Activated T-helper 1 cell treated with anti-CD3 and anti-CD28 coated beads, Interleukin-12 subunit alpha, Interleukin-12 subunit beta, Interleukin-2, Interleukin-4 antibody, amounts not matched to agents 30 ng/mL and 10 ng/mL and 1 ng/mL, durations not matched to agents 14 hours and 24 hours and 36 hours (primary cell): ENCODE measurements at places on chromosomes 1 and 21.

- peaks cover 5% of the 10 kb centered on the region for H3K27me3 ChIP-seq
- H3K27ac ChIP-seq, result no peak overlapping the region
- no peak for DNase-seq
- H3K4me3 ChIP-seq, result no peak overlapping the region
- no peaks in the 10 kb centered on the region for H3K36me3 ChIP-seq
- no peaks in the 10 kb centered on the region for H3K4me1 ChIP-seq
Observed at GRCh38 chr1:94661431-94661932, 119.9 kb upstream of the F3 start.

GRCh38 chr1:213615226-213615916, 372.4 kb upstream of the PROX1 start:
- H3K36me3 ChIP-seq, result no peaks in the 10 kb centered on the region
- H3K4me1 ChIP-seq, result no peaks in the 10 kb centered on the region
- H3K27me3 ChIP-seq, result peaks cover 29% of the 10 kb centered on the region
- no peak for DNase-seq
- no peak overlapping the region for H3K4me3 ChIP-seq

DNA sequence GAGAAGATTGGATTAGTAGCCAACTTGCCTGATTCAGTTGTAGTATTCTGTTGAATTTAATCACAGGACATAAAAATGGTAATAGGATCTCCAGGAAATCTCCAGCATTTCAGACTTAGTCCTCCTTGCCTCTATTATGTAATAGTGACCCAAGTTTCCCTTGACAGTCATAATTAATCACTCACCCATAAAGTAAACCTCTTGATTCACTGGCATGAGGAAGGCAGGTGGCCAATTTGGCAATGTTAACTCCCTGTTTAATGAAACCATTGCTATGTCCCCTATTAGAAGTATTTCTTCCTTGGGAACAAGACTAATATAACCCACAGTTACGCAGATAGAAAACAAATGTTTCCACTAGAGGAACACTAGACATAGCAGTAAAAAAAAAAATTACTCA, 604.8 kb upstream of the CXADR start:
- no peak overlapping the region for H3K27ac ChIP-seq
- no peaks in the 10 kb centered on the region for H3K4me1 ChIP-seq
- no peak for DNase-seq
- no peak overlapping the region for H3K4me3 ChIP-seq
- no peaks in the 10 kb centered on the region for H3K27me3 ChIP-seq

- H3K4me3 ChIP-seq, result peak overlapping the region; percentile 62
- peaks cover 90% of the 10 kb centered on the region for H3K4me1 ChIP-seq
- peaks cover 2% of the 10 kb centered on the region for H3K36me3 ChIP-seq
- peak; percentile 73 for DNase-seq
- H3K27ac ChIP-seq, result peak overlapping the region; percentile 88
Observed at GRCh38 chr1:66282343-66282852, 251.6 kb upstream of the SGIP1 start.

GRCh38 chr1:219564109-219564508, 48.8 kb downstream of the ZC3H11B start:
- no peak overlapping the region for H3K27ac ChIP-seq
- H3K36me3 ChIP-seq, result no peaks in the 10 kb centered on the region
- DNase-seq, result no peak
- H3K4me1 ChIP-seq, result no peaks in the 10 kb centered on the region

DNA sequence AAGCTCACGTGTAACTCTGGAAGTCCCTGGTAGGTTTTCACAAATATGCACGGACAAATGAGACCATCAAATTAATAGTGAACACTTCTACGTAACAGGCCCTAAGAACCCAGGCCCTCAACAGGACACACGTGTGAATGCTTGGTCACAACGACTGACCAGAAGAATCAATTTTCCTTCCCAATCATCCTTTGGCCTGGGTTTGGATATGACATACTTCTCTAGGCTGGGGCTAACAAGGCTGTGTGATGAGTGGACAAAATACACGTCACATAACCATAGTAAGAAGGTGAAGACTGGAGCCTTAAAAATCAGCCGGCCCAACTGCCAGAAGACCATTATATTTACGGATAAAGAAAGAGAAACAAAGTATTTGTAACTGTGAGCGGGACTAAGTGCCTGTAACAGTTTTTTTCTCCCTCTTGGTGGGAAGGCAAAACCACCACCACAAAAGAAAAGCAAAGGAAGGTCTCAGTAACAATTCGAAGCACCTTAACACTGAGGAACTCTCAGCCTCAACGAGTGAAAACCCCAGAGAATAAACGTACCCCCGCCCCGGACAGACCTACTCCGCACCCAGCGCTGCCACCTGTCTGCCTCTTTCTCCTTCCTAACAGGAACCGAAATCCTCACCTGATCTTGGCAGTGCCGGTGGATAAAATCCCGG, 450 bp downstream of the SDE2 start:
- no peak for DNase-seq
- H3K4me3 ChIP-seq, result peak overlapping the region; percentile 100
- peak overlapping the region; percentile 100 for H3K27ac ChIP-seq
- H3K27me3 ChIP-seq, result no peaks in the 10 kb centered on the region
- H3K36me3 ChIP-seq, result peaks cover 25% of the 10 kb centered on the region

GRCh38 chr1:233012021-233012420, 61.6 kb downstream of the NTPCR start:
- H3K4me3 ChIP-seq, result no peak overlapping the region
- H3K36me3 ChIP-seq, result peaks cover 42% of the 10 kb centered on the region
- no peak overlapping the region for H3K27ac ChIP-seq
- no peak for DNase-seq
- H3K4me1 ChIP-seq, result peaks cover 11% of the 10 kb centered on the region

DNA sequence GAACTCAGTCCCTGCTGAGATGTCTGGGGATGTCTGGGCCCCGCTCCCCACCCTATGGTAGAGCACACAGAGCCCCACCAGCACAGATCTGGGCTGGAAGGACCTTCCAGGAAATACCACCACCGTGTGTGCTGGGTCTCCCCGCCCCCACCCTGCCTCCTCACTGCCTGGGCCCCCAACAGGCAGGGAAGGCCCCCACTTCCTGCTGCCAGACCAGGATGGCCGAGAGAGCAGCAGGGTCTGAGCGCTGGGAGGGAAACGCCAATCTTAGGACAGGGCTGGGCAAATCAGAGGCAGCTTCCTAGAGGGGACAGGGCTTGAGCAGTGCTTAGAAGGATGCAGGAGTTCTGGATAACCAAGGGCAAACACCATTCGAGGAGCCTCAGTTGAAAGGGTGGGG, 11.9 kb downstream of the ADGRB2 start:
- H3K27me3 ChIP-seq, result peaks cover 16% of the 10 kb centered on the region
- H3K4me3 ChIP-seq, result no peak overlapping the region
- H3K36me3 ChIP-seq, result no peaks in the 10 kb centered on the region
- H3K4me1 ChIP-seq, result peaks cover 20% of the 10 kb centered on the region
- H3K27ac ChIP-seq, result no peak overlapping the region
- no peak for DNase-seq

DNA sequence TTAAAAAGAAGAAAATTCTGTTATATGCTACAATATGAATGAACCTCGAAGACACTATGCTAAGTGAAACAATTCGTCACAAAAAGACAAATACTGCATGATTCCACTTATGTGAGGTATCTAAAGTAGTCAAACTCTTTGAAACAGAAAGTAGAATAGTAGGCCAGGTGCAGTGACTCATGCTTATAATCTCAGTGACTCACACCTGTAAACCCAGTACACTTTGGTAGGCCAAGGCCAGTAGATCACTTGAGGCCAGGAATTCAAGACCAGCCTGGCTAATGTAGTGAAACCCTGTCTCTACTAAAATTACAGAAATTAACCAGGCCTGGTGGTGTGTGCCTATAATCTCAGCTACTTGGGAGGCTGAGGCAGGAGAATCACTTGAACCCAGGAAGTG, 25.7 kb downstream of the EPHA10 start:
- H3K36me3 ChIP-seq, result peaks cover 2% of the 10 kb centered on the region
- no peak for DNase-seq
- no peak overlapping the region for H3K27ac ChIP-seq
- peaks cover 20% of the 10 kb centered on the region for H3K27me3 ChIP-seq
- H3K4me3 ChIP-seq, result no peak overlapping the region

DNA sequence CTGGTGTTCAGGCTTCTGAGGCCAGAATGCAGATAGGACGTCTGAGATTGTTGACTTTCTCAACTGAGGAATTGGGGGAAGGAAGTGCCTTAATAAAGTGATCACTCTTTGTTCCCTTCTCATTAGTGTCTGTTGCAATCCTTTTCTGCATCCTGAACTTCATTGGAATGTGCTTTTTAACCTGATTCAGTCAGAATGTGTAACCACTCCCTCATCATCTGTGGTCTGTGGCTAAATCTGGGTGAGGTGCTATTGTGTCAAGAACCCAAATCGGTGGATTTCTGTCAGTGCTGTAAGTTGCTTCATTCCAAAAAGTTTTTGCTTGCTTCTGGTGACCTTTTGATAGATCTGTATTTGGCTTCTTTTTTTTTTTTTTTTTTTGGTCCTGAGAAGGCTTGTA, 38.2 kb downstream of the ARID1A start:
- no peaks in the 10 kb centered on the region for H3K27me3 ChIP-seq
- DNase-seq, result peak; percentile 24
- H3K27ac ChIP-seq, result peak overlapping the region; percentile 71

GRCh38 chr1:244456586-244456985, 4.5 kb upstream of the CATSPERE start:
- H3K4me1 ChIP-seq, result peaks cover 22% of the 10 kb centered on the region
- DNase-seq, result no peak
- no peaks in the 10 kb centered on the region for H3K27me3 ChIP-seq
- peaks cover 13% of the 10 kb centered on the region for H3K36me3 ChIP-seq
- no peak overlapping the region for H3K4me3 ChIP-seq
- no peak overlapping the region for H3K27ac ChIP-seq

DNA sequence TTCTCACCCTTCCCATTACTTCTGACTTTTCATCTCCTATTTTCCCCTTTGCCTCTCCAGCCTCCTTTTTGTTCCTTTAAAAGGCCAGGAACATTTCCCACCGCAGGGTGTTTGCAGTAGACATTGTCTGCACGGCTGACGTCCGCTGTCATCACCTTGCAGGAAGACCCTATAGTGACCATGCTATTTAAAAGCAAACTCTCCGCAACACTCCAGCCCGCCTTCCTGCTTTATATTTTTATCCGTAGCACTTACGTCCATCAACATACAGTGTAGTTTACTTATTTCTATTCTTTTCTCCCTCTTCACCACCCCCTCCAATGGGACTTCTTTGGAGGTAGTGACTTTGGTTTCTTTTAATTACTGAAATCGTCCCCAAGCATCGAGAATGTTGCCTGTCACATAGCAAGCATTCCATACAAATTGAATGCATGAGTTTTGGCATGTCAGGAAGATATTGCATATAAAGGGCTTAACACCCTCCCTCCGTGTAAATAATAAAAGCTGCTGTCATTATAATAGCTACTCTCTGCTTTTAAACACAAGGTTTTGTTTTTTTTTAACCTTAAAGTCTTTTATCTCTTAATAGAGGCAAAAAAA, 19.8 kb downstream of the SLC25A33 start:
- H3K27ac ChIP-seq, result no peak overlapping the region
- no peaks in the 10 kb centered on the region for H3K27me3 ChIP-seq
- H3K4me1 ChIP-seq, result peaks cover 20% of the 10 kb centered on the region
- no peak overlapping the region for H3K4me3 ChIP-seq
- no peak for DNase-seq

- H3K4me1 ChIP-seq, result no peaks in the 10 kb centered on the region
Observed at GRCh38 chr1:24311741-24312140, 7.4 kb upstream of the GRHL3 start.

GRCh38 chr21:44005071-44005470, 7.0 kb upstream of the TRAPPC10 start:
- no peak overlapping the region for H3K4me3 ChIP-seq
- H3K27ac ChIP-seq, result no peak overlapping the region
- no peak for DNase-seq
- H3K27me3 ChIP-seq, result peaks cover 2% of the 10 kb centered on the region

DNA sequence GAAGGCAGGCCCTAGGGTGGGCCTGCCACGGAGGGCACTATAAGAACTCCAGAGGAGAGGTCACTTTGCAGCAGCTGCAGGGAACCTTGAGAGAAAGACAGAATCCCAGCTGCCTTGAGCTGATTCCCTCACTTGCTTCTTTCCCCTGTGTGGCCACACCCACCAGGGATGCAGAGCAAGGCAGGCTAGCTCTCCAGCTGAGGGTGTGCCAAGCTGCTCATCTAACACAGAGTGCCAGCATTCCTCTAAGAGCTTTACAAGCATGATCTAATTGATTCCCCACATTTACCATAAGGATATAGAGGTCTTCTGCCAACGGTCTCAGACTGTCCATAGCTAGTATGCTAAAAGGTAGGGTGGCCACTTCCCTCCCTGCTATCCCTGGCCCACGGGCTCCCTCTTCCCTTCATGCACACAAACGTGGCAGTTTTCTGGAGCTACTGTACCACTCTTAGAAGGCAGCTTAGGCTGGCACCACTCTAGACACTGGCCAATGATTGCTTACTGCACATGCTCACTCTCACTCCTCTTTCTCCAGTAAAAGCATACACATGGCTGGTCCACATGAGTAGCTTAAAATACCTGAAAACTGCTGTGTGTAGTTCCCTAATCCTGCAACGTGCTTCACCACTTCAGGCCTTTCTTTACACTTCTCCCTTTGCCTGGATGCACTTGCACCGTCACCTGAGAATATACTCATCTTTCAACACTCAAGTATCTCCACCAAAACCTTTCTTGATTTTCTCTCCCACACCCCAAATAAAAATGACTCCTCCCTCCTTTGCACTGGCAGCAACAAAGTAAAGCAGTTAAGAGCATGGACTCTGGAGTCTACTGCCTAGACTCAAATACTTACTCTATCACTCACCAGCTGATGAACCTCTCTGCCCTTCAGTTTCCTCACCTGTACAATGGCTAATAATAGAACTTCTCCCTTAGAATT, 57.7 kb downstream of the DMAP1 start:
- DNase-seq, result no peak
- H3K27ac ChIP-seq, result no peak overlapping the region
- no peak overlapping the region for H3K4me3 ChIP-seq
- no peaks in the 10 kb centered on the region for H3K36me3 ChIP-seq
- peaks cover 13% of the 10 kb centered on the region for H3K4me1 ChIP-seq
- no peaks in the 10 kb centered on the region for H3K27me3 ChIP-seq

- no peak overlapping the region for H3K4me3 ChIP-seq
- H3K27me3 ChIP-seq, result peaks cover 2% of the 10 kb centered on the region
- H3K36me3 ChIP-seq, result no peaks in the 10 kb centered on the region
- DNase-seq, result no peak
- no peaks in the 10 kb centered on the region for H3K4me1 ChIP-seq
- H3K27ac ChIP-seq, result no peak overlapping the region
Observed at GRCh38 chr1:171833091-171833825, 8.0 kb upstream of the DNM3 start.

GRCh38 chr1:183841950-183842794, 37.3 kb downstream of the RGL1 start:
- H3K27me3 ChIP-seq, result no peaks in the 10 kb centered on the region
- H3K36me3 ChIP-seq, result no peaks in the 10 kb centered on the region
- H3K4me3 ChIP-seq, result peak overlapping the region; percentile 71
- H3K4me1 ChIP-seq, result peaks cover 33% of the 10 kb centered on the region
- DNase-seq, result peak; percentile 20
- peak overlapping the region; percentile 89 for H3K27ac ChIP-seq
